ENCODE measurements at places on chromosomes 6 and 20. TPM values are rescaled to one million over a fixed set of nuclear protein-coding genes. Genes with fewer than 3 reads are reported as not detected.

DNA sequence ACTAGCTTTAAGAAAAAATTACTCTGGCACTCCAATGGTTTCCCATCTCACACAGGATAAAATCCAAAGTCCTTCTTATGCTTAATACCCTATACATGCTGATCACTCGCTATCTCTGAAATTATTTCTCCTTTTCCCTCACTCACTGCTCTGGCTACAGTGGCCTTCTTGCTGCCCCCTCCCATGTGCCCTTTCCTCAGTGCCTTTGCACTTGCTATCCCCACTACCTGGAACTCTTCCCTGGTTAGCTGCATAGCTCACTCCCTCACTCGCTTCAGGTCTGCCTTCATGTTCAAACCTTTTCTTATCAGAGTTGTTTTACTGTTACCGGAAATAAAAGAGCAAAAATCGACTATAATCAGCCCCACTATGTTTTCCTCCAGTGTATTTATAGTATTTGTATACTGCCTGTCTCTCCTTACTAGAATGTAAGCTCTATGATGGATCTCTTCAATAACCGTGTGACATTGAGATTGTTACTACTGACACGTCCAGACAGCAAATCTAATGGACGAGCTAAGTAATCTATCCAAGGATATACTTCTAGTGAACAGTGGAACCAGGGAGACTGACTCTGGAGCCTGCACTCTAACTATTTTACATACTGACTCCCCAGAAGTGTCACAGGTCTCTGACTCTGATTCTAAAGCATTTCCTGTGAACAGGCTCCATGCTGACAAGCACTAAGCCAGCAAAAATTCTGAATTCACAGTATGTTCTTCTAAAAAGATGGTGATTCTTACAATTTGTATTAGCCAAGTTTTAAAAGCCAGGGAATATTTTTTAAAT is 25.1 kb downstream of the FKBP5 start:
- H3K27me3 ChIP-seq, result no peaks in the 10 kb centered on the region
- H3K36me3 ChIP-seq, result no peaks in the 10 kb centered on the region
- peak overlapping the region; percentile 8 for H3K27ac ChIP-seq
- no peak overlapping the region for H3K4me3 ChIP-seq

DNA sequence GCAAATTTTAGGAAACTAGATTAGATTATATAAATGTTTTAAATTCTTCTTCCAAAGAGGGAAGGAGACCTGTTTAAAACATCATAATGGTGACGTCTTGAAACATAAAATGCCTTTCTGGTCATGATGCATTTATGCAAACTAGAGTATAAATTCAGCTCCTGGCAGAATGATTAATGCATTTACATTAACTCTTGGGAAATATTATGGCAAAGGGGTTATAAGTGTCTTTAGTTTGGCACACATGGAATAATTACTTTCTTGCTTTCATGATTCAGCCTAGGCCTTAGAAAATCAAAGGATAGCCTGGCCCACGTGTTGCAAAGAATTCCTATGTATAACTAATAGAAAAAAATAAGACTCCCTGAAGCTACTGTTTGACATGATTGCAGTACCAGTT is 639.2 kb downstream of the RFPL4B start:
- no peak for DNase-seq
- H3K4me1 ChIP-seq, result no peaks in the 10 kb centered on the region
- H3K36me3 ChIP-seq, result no peaks in the 10 kb centered on the region
- no peak overlapping the region for H3K27ac ChIP-seq
- H3K27me3 ChIP-seq, result no peaks in the 10 kb centered on the region

- H3K27ac ChIP-seq, result no peak overlapping the region
- H3K27me3 ChIP-seq, result no peaks in the 10 kb centered on the region
- no peaks in the 10 kb centered on the region for H3K36me3 ChIP-seq
- H3K4me1 ChIP-seq, result peaks cover 56% of the 10 kb centered on the region
- no peak for DNase-seq
Measured at GRCh38 chr6:53282234-53282633, 66.5 kb downstream of the ELOVL5 start.

GRCh38 chr6:155234167-155234566 is 29.6 kb upstream of the CLDN20 start:
- no peaks in the 10 kb centered on the region for H3K27me3 ChIP-seq
- H3K27ac ChIP-seq, result no peak overlapping the region

DNA sequence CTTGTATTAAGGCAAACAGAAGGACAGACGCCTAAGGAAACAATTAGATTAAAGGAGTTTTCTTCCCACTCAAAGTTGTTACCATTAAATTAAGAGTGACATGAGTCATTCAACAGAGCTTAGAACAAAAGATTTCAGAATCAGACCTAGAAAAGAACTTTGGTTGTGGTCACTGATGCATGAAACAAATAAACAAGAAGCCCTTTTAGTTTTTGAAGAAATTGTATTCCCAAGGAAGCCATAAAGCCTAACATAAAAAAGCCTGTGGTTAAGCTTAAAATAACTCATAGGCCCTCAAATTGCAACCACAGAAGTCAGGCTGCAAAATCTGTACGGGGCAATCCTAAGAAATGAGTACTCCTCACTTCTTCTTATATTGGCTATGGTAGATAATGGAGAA is 17.9 kb upstream of the TRIM26 start:
- no peaks in the 10 kb centered on the region for H3K36me3 ChIP-seq
- no peak for DNase-seq
- H3K27me3 ChIP-seq, result no peaks in the 10 kb centered on the region
- no peaks in the 10 kb centered on the region for H3K4me1 ChIP-seq

DNA sequence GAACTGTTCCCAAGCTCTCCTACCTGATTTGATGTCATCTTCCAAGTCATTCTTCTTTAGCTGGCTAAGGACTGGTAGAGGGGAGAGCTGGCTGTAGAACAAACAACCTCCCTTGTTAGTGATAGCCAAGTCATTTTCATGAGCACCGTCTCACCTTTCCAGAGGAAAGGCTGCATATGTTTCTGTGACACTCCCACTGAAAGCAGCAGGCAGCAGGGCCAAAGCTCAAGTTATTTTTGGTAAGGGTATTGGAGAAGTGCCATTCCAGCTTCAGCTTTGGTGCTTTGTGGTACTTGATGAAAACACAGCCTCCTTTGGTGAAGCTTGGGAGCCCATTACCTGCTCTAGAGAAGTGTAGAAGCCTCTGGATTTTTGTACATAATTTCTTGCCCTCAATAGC is 5.4 kb upstream of the DOK5 start:
- H3K4me1 ChIP-seq, result no peaks in the 10 kb centered on the region
- no peaks in the 10 kb centered on the region for H3K27me3 ChIP-seq
- H3K4me3 ChIP-seq, result no peak overlapping the region
- H3K36me3 ChIP-seq, result no peaks in the 10 kb centered on the region

DNA sequence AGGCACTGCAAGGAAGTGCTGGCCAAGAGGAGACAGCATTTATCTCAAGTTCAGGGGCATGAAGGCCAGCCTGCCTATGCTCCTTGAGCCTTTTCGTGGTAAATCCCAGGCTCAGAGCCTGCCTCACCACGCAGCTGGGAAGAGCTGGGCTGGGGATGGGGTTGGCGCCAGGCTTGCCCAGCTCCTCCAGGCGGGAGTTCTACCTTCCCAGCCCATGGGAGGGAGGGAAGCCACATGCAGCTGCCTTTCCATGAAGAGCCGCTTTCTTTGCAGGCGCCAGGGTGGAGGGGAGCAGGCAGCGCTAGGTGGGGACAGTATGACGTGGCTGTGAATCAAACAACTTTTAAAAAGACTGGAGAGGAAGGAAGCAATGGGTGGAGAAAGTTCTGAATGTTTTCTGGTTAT is 19.5 kb upstream of the SIRT5 start:
- peaks cover 3% of the 10 kb centered on the region for H3K4me1 ChIP-seq
- H3K4me3 ChIP-seq, result no peak overlapping the region
- H3K36me3 ChIP-seq, result no peaks in the 10 kb centered on the region
- H3K27me3 ChIP-seq, result no peaks in the 10 kb centered on the region
- DNase-seq, result no peak
- peak overlapping the region; percentile 67 for H3K27ac ChIP-seq

- peaks cover 21% of the 10 kb centered on the region for H3K4me1 ChIP-seq
- no peak for DNase-seq
- H3K36me3 ChIP-seq, result no peaks in the 10 kb centered on the region
- no peak overlapping the region for H3K4me3 ChIP-seq
- no peaks in the 10 kb centered on the region for H3K27me3 ChIP-seq
- no peak overlapping the region for H3K27ac ChIP-seq
Measured at GRCh38 chr6:148452876-148453275, 110.2 kb downstream of the SASH1 start.

- H3K4me1 ChIP-seq, result no peaks in the 10 kb centered on the region
- H3K4me3 ChIP-seq, result no peak overlapping the region
- DNase-seq, result no peak
- no peak overlapping the region for H3K27ac ChIP-seq
- H3K36me3 ChIP-seq, result no peaks in the 10 kb centered on the region
Measured at GRCh38 chr6:148501178-148501590, 158.5 kb downstream of the SASH1 start.

- peak; percentile 75 for DNase-seq
- no peak overlapping the region for H3K4me3 ChIP-seq
- no peak overlapping the region for H3K27ac ChIP-seq
- H3K27me3 ChIP-seq, result no peaks in the 10 kb centered on the region
- peaks cover 20% of the 10 kb centered on the region for H3K4me1 ChIP-seq
Measured at GRCh38 chr6:7267466-7268091, 45.4 kb downstream of the SSR1 start.

- H3K4me1 ChIP-seq, result no peaks in the 10 kb centered on the region
- H3K27ac ChIP-seq, result no peak overlapping the region
- H3K36me3 ChIP-seq, result no peaks in the 10 kb centered on the region
- H3K27me3 ChIP-seq, result peaks cover 6% of the 10 kb centered on the region
- no peak for DNase-seq
Measured at GRCh38 chr6:165847407-165848085, 184.5 kb upstream of the PDE10A start.

DNA sequence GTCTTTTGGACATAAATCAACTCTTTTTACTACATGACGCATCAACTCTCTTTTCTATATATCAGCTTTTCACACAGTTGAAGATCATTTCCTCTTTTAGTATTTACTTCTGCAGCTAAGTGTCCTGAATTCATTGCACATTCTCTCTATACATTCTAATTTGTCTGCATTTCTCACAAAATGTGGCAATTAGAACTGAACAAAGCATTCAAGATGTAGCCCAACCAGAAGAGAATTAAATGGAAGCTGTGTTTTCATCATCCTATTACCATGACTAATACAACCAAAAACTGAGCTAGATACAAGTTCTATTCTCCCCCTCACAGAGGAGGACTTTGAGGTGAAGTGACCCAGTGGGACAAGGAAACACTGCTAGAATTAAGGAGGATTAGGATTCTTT is 86.9 kb downstream of the PLCG1 start:
- no peaks in the 10 kb centered on the region for H3K27me3 ChIP-seq
- H3K36me3 ChIP-seq, result no peaks in the 10 kb centered on the region
- no peak overlapping the region for H3K27ac ChIP-seq
- no peak overlapping the region for H3K4me3 ChIP-seq

GRCh38 chr6:48754641-48755040 is 643.6 kb upstream of the PTCHD4 start:
- no peak overlapping the region for H3K27ac ChIP-seq
- DNase-seq, result no peak
- H3K4me1 ChIP-seq, result no peaks in the 10 kb centered on the region
- no peaks in the 10 kb centered on the region for H3K27me3 ChIP-seq
- H3K4me3 ChIP-seq, result no peak overlapping the region

DNA sequence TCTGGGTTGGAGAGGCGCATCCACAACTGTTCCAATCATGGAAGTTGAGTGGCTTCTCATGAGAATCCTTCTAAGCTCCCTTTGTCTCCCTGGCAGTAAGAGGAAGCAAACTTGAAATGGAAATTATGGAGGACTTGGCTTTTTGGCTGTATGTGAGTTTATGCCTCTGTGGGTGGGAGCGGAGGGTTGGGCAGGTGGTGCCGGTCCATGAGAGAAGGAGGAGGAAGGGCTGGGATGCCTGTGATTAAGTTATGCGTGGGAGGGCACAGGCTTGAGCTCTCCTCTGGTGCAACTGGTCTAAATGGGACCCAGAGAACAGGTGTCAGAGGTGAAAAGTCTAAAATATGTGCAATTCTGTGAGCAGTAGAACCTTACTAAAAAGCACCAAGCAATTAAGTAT is 2.2 kb downstream of the PHACTR3 start:
- DNase-seq, result no peak
- H3K4me1 ChIP-seq, result peaks cover 22% of the 10 kb centered on the region
- H3K4me3 ChIP-seq, result no peak overlapping the region
- H3K36me3 ChIP-seq, result no peaks in the 10 kb centered on the region

Gene SULF2
- total RNA-seq, result 23.3 TPM

Gene KCNB1
- total RNA-seq, result 0.07 TPM

Gene HLA-G
- not detected for total RNA-seq

Gene SGK2
- 0.50 TPM for total RNA-seq

All from spleen (tissue), 13 donors.